NCI-H1092 (cell line): ENCODE measurements at places on chromosomes 1 and 21.

DNA sequence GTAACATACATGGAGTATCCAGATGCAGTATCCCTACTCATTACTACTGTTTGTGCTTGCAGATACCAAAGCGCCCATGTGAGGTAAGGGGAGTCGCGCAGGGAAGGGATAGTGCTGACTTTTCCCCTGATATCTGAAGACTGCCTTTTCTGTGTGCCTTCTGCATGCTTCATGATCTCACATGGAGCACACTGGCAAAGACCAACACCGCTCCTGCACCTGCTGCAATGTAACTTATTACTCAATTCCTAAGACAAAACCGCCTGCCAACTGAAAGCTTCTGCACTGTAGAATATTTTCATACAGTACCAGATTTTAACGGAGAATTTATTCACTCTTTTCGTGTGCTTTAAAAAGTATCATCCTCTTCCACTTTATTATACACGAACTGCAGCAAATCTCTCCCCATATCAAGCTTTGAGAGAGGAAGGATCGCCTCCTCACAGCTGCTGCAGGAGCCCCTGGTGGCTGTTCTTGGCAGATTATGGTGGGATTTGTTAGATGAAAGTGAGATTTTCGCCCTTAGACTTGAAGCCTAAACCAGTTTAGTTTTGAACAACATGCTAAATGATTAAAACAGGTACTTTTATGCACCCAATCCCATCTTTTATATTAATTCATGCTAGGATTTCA is 99.1 kb downstream of the PTPN14 start:
- DNase-seq: no peak

GRCh38 chr1:57844382-57844980 is 420.6 kb upstream of the DAB1 start:
- no peak for DNase-seq

- DNase-seq: no peak
Observed at GRCh38 chr1:200909071-200909470, 14.4 kb downstream of the INAVA start.

DNA sequence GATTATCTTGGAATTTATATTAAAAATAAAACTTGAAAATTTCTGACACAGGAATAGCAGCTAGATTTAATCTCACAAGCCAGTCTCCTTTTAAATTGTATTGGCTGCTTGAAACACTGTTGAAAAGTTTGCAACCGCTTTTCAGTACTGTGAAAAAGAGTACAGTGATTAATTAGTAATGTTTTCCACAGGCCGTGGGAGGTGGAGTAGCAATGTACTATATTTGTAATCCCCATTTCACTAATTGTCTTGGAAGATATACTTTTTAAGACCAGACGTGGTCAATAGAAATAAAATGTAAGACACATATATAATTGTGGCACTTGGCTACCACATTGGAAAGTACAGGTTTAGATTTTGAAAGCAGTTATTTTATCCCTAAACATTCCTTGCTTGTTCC is 40.8 kb upstream of the MYOCOS start:
- DNase-seq: no peak

DNA sequence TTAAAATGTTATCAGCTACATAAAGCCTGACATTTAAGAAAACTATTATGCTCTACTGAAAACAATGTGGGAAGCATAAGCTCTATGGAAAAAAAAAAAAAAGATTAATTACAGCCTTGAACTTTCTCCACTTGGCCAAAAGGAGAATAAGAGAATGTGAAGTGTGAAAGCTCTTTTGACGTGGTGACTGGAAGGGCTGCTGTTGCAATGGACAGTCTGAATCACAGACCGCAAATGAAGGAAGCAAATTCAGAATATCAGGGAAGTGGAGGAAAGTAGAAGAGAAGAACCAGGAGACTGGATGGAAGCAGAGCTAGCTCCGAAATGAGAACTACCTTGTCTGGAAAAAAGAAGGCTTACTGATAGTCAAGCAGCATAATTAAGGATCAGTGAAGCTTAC is 106.8 kb downstream of the AK5 start:
- no peak for DNase-seq
